ACHN (cell line): ENCODE measurements at places on chromosomes 7 and 10.
A peak's percentile ranks its signal among the peaks of the same experiment; 100 is the strongest.

DNA sequence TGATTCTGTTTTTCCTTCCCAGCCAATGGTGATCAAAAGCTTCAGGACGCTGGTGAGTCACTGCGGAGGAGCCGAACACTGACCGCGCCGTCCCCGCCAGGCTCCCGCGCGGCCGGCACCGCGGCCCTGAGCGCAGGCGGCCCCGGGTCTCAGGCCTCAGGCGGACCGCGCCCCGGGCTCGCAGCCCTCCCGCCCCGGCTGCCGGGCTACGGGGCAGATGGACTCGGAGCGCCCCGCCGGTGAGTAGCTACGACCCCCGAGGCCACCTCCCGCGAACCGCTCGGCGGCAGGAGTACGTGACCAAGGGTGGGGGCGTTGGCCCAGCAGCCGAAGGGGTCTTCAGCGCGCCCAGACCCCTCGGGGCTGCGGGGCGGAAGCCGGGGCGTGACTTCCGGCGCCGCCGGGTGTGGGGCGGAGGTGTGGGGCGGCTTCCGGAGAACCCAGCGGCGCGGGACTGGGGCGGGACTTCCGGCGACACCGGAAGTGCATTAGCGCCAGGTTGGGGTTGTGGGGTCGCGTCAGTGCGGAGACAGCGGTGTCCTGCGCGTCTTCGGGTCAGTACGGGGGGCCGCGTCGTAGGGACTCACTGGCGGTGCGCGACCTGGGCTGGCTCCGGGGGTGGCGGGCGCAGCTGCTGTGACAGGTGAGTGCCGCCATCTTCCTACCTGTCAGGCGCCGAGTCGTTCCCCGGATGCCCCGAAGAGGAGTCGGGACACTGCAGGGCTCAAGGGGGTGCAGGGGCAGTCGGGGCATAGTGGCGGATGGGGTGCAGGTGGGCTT, at the start of gene WDR37:
Gene WDR37, plus strand, starts transcription at position 60 of the 780 bp plus-strand sequence. CDS start 15,771 bp downstream, outside the sequence.
- DNase-seq = peak; percentile 83

DNA sequence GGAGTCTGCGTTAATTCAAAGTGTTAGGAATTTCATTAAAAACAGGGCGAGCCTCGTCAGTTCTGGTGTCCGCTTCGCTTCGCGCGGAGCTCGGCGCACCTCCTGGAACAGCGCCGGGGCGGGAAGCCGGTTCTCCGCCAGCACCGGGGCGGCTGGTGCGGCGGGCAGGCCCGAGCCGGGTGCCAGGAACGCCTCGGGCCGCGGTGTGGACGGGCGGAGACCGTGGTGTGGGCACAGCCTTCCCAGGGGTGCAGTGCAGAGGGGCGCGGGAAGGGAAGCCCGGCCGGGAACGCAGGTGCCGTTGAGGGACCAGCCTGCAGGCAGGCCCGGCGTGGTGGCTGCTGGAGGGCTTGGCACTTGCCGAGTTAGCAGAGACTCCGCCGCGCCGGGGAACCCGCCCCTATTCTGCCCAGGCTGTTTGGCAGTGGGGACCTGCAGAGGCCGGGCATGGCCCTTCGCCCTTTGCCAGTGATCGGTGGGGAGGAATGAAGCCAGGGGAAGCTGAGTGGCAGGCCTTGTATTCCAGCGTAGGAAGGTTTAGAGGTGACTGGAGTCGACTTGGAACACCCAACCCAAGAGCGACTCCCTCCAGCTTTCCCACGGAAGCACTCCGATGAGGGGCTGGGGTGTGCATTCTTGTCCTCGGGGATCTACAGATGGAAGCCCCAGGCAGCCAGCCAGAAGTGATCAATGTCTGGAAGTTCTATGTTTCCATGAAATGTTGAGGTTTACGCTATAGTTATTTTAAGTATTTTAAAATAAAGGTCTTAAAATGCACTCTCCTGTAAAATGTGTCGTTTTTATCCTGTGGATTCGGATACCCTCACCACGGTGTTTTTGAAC, 945 bp upstream of the RHEB start:
- DNase-seq = peak; percentile 69

DNA sequence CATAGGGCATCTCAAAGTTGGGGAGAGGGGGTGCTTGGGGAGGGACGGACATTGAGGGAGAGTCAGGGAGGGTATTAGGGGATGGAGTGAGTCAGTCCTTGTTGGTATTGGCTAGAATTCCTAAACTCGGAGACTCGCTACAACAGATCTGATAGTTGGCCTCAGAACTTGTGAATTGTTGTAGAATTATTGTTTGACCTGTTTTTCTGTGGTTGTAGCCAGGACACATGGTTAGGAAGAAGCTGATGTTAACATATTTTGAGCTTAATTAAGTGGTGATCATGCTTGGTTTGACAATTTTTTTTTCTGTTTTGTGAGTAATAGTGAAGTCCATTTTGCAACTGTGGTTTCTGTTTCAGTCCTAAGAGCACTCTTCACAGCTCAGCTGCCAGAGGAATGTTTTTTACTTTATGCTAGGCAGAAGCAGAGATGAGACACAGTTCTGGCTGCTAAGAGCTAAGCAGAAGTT, 1190.3 kb upstream of the C7orf33 start:
- DNase-seq = peak; percentile 80

DNA sequence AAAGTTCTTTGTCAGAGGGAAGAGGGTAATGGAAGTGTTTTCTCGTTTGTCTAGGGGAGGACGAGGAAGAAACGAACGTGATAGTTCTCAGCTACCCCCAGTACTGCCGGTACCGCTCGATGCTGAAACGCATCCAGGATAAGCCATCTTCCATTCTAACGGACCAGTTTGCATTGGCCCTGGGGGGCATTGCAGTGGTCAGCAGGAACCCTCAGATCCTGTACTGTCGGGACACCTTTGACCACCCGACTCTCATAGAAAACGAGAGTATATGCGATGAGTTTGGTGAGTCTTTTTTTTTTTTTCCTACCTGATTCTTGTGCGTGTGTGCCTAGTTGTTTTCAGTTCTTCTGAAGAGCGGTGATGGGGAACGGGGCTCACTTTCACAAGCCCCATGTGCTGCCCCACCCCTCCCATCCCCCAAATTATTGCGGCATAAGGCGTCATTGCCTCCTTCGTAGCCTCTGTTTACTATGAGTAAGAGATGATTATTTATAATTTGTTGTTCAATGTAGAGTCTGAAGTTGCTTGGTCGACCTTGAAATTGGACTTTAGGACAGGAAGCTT, 98.6 kb downstream of the ARID5B start:
- DNase-seq = no peak

GRCh38 chr7:132251327-132251659, 325.0 kb downstream of the PLXNA4 start:
- DNase-seq = no peak

GRCh38 chr7:494259-494687, 25.4 kb downstream of the PDGFA start:
- peak; percentile 30 for DNase-seq

DNA sequence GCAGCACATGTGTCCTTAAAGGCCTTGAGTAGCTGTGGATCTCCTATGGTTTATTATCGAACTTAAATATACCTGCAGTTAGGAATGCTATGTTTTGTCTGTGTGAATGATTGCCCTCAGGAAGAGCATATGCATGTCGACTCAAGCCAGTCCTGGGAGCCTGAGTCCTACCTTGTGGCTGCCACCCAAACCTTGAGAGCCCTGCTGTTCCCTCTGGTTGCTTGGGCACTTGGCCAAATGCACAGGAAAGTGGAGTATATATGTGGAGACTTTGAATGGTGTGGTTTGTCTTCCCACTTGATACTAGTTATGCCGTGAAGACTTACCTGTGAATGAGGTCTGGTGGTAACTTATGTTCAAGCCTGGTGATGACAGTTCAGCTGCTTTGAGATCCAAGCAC, 409.8 kb downstream of the LRMDA start:
- DNase-seq = no peak

GRCh38 chr10:83801983-83802382, 337.3 kb upstream of the GHITM start:
- no peak for DNase-seq

- DNase-seq = no peak
These were observed 34.6 kb downstream of the VTI1A start for GRCh38 chr10:112481602-112482001.

DNA sequence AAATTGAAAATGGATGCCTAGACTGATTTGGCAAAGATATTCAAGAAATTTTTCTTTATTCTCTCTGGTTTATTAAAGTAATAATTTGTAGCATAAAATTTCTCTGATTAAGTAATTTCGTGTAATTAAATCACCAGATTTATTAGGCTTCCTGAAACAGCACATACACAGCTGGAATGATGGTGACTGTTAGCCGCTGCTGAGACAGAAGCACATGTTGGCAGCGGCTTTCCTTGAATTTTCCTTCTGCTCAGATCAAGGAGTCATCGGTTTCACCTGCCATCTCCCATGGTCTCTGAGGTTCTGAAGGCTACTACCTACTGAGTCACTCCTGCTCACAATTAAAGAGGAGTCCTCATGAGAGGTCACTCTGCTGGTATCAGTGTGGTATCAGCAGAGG, 101.5 kb downstream of the GFRA1 start:
- no peak for DNase-seq
